ENCODE measurements at places on chromosomes 7 and 10.

DNA sequence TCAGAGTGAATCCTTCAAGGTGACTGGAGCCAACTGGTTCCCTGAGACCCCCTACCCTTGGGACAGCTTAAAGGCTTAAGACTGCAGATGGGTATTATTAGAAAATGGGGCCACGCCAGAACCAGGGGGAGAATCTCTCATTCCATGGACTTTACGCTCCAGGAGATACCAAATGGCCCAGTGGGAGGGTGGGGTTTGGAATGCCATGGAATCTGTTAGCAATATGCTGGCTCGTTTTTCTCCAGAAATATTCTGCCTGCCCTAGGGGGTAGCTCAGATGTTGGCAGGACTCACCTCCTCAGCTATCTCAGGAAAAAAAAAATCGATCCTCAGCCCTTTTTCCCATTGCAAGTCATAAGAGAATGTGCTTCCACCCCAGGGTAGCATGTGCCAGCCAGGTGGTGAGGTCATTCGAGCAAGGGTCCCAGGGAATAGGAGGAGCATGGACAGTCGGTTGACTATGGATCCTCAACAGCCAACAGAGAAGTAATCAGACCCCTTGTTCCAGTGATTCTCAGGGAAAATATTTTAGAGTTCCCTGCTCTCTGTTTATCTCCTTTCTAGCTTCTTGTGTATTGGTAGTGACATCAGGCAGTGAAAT lies 22.9 kb downstream of the SVIL start:
- DNase-seq, result no peak

DNA sequence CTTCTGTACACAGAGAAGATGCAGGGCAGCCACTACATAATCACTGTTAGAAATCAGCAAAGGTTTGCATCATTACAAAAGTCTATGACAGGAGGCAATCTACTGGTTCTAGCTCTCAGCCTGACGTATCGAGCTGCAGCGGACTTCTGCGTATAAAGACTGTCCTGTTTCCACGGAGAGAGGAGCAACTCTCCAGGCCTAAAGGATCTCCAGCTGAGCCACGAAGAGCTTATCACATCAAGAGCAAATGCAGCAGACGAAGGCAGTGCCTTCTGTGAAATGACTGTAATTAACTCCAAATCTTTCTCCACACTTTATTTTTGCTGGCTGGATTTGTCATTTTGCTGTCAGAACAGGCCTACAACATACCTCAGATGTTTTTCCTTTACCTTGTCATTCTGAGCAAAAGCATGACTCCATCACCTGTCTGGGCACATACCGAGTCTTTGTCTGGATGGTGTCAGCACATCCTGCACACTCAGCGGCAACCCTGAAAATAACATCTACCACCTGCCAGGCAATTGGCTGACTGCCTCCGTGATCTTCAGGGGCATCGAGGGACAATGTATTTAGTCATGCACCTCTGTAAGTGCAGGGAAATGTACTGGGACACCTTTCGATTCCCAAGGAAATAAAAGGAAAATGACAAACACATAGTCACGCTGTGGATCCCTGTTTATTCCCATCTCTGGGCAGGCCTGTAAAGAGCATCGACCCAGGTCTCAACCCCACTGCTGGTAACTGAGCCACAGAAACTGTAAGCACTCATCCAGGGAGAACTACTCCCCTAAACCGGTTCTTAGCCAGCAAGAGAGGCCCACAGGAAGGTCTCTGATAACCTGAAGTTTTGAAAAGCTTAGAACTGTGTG lies 26.3 kb upstream of the SH3PXD2A start:
- DNase-seq, result no peak

GRCh38 chr10:124058346-124059003 lies 34.9 kb downstream of the CHST15 start:
- DNase-seq, result no peak

- no peak for DNase-seq
Measured at GRCh38 chr10:62183857-62184795, 84.5 kb downstream of the RTKN2 start.

DNA sequence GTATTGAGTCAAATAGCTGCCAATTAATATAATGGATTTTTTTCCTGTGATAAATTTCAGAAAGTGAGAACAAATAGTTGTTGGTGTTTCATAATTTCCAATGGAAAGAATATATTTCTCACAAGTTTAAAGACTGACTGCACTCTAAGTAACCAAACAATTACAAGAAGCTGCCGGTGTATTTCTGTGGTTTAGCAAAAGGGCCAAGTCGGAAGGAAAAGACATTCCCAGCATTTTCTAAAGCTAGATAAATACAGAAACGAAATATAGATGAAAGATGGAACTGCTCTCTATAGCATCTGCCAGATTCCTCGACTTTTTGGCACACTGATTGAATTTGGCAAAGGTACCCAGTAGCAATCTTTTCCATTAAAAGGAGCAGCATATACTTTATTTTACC lies 92.7 kb upstream of the MKX start:
- no peak for DNase-seq

DNA sequence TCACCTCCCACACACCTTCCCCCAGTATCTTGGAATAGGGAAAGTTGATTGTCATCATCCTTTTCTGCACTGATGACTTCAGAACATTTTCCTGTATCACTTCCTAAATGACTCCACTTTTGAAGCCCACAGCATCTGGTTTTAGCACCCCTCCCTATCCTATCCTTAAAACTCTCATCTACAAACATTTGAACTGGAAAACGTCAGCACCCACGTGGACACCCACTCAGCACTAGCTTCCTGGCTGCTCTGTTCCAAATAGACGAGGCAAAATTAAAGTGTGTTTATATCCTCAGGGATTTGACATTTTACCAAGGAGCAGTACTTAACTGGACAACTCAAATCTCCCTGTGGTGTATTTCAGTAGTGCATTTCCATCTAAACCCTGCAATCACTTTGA lies 73.9 kb downstream of the REEP3 start:
- no peak for DNase-seq

DNA sequence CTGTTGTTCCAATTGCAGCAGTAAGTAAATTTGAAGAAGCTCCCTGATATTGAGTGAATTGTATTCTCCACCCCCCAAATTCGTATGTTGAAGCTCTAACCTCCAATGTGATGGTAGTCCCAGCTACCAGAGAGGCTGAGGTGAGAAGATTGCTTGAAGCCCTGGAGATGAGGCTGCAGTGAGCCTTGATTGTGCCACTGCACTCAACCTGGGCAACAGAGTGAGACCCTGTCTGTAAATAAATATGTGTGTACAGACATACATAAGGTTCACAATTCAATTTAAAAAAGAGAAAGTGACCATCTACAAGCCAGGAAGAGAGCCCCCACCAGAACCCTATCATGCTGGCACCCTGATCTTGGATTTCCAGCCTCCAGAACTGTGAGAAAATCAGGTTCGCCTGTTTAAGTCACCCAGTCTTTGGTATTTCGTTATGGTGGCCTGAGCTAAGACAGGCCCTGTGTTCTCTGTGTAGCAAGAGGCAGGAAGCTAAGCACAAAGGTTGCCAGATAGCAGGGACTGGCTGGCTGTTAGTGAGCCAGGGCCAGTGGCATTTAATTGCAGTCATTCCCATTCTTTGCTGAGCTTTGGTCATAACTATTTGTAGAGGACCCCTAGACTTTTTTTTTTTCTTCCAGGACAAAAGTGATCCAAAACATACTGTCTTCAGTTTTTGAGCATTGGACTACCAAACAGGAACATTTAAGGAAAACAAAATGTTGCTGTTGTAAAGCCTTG lies 45.6 kb downstream of the AUTS2 start:
- DNase-seq, result no peak

GRCh38 chr10:24333736-24334135 lies 124.8 kb downstream of the KIAA1217 start:
- DNase-seq, result no peak

GRCh38 chr10:133034762-133035161 lies 53.0 kb upstream of the ADGRA1 start:
- no peak for DNase-seq

DNA sequence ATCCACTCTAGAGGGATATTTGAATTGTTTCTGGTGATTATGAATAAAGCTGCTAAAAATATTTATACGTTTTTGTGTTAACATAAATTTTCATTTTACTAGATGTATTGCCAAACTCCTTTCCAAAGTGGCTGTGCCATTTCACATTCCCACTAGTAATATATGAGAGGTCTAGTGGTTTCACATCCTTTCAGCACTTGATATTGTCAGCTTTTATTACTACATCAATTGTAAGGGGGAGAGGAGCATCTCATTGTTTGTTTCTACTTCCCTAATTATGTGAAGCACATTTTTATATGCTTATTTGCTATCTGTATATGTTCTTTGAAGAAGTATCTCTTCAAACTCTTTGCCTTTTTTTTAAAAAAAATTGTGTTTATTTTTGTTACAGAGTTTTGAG lies 184.5 kb downstream of the ADK start:
- no peak for DNase-seq

- DNase-seq, result peak; percentile 66
Measured at GRCh38 chr10:123043409-123043925, 34.7 kb downstream of the ACADSB start.

DNA sequence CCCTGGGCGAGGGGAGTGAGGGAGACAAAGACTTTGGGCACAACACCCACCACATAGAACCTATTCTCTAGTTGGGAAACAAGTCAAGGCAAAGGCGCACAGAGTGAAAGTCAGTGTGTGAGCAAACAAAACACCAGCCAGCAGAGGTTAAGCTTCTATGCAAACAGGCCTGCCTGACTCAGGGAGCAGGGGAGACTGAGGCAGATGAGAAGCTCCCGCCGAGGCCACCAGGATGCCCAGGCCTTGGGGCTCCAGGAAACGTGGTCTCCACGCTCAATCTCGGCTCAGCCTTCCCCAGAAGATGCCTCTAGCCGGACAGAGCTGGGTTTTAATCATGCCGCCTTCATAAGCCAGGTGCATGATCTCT lies 74.1 kb upstream of the KCNMA1 start:
- DNase-seq, result no peak

DNA sequence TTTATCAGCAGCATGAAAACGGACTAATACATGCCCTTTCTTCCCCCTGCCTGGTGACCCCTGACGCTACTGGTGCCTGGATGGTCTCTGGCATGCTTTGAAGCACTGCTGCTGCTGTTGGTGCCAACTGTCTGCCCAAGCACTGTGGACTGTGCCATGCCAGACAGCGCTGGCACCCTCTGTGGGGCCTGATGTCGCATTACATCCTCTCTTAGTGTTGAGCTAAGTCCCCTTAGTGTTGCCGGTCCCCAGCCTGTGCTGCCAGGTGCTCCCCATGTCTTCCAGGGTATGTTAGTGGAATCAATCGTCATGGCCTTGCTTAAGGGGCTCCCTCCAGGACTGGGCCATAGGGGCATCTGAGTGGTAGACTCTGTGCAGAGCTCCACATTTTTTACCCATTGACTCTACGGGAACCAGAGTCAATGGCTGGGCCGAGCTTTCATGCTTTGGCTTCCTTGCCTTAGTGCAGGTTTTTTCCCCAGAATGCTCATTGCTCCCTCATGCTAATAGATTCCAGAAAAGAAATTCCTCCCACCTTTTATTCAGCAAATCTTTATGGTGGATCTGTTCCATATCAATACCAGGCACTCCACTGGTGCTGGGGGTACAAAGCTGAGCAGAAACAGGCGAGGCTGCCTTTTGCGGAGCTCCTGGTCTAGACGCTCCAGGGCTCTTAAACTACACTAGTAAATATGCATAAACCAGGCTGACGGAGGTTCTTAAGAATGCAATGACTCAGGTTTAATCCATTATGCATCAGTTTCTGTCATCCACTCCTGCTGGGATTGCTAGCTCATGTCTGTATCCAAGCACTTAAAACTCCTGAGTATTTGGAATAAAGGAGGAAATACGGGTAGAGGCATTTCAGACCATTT lies 21.8 kb upstream of the MRC1 start:
- no peak for DNase-seq

DNA sequence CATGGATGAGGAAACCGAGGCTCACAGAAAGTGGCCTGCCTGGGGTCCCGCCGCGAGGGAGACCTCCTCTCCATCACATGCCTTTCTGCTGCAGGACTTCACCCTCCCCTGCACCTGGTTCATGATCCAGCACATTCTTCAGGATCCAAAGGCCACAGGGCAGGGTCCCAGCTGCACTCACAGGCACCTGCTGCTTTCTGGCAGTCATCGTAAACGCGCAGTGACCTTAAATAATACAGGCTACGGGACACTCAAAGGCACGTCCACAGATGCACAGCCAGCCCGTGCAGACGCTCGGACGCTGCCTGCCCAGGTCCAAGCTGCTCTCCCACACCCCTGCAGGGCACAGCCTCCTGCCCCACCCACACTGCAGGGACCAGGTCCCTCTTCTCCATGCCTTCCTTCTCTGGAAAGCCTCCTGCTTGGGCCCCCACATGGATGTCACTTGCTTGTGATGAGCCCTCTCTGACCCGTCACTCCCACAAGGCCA lies 49.9 kb downstream of the CALML3 start:
- DNase-seq, result no peak

DNA sequence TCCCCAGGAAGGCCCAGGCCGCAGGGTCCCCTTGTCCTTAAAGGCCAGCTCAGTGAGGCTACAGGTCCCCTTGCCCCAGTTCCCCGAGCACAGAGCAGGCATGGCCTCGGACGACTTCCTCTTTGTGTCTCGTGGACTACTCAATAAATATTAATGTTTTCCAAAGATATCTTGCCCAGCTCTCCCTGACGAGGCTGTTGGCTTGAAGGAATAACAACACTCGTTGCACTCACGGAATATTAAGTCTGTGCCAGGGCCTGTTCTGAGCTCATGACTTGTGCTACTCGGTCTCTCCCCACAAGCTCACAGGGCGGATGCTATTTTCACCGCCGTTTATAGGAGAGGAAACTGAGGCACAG lies 68.2 kb downstream of the CUX1 start:
- no peak for DNase-seq

- no peak for DNase-seq
Measured at GRCh38 chr7:90886416-90886815, 290.3 kb downstream of the CDK14 start.

DNA sequence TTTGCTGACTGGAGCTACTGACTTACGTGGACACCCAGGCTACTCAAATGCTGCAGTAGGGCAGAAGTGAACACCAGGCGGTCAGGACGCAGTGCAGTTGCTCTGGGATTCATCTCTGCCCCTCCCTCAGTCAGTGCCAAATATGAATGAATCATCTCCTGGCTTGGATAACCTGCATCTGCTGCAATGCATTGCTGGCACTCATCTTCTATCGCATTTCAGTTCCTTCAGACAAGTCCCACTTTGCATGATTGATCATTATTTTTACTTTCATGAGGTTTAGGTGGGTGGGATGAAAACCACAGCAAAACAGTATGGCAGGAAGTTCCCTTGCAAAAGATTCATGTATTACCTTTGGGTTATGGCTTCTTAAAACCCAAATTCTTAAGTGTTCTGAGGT lies 224.6 kb upstream of the NRP1 start:
- no peak for DNase-seq

DNA sequence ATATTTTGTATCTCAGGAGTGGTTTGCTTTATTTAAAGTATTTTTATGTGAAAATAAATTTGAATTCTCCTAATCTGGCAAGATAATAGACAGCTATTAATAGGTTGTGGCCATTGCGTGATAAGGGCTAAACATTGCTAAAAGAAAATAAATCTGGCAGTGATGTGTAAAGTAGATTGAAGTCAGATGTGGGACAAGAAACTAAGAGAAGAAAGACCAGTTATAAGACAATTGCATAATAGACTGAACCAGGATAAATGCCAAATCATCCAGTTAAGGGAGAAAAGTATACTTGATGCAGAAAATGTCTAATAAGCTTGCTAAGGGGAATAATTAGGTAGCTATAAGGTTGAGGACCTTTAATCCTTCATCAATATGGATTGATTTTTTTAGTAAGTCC lies 197.5 kb upstream of the CSTF2T start:
- DNase-seq, result no peak

Data from D341Med (cell line).